Activated T-cell treated with anti-CD3 and anti-CD28 coated beads for 1 hour (primary cell): ENCODE measurements at places on chromosomes 3 and 15.

- DNase-seq: no peak
These were observed 9.5 kb downstream of the SLC51A start for GRCh38 chr3:196225763-196226364.

DNA sequence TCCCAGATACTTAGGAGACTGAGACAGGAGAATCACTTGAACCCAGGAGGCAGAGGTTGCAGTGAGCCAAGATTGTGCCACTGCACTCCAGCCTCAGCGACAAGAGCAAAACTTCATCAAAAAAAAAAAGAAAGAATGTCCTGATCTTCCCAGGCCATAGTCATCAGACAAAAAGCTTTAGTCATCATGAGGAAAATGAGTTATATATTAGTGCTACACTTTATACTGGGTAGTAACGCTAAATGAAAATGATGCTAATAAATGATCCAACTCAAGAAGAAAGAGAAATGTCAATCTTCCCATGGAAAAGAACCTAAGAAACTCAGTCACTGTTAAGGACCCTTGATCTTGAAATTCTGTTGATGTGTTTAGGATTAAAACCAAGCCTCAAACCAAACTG is 26.3 kb upstream of the TRIM59 start:
- no peak for DNase-seq

GRCh38 chr15:88661761-88662556 is 23.1 kb downstream of the ISG20 start:
- no peak for DNase-seq

- no peak for DNase-seq
These were observed 60.1 kb upstream of the PCSK6 start for GRCh38 chr15:101549647-101550046.

- DNase-seq: no peak
These were observed 220.3 kb downstream of the THSD4 start for GRCh38 chr15:71335591-71335990.

DNA sequence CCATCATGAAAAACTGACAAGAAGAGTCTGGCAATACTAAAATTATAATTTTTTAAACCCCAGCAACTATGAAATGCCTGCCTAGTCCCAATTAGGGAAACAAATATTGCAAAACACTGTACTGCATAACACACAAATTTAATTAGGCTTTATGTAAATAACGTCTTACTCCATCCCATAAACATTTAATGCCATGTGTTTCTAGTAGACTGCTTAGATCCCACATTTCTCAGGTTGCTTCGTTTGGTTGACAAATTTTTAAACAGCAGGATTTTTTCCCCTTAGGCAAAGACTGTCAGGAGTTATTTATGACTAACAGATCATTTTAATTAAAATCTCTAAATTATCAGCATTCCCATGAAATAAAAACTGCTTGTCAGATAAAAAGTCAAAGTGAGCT is 29.9 kb downstream of the EIF2AK4 start:
- DNase-seq: no peak

GRCh38 chr15:61992518-61992917 is 67.7 kb downstream of the VPS13C start:
- no peak for DNase-seq

DNA sequence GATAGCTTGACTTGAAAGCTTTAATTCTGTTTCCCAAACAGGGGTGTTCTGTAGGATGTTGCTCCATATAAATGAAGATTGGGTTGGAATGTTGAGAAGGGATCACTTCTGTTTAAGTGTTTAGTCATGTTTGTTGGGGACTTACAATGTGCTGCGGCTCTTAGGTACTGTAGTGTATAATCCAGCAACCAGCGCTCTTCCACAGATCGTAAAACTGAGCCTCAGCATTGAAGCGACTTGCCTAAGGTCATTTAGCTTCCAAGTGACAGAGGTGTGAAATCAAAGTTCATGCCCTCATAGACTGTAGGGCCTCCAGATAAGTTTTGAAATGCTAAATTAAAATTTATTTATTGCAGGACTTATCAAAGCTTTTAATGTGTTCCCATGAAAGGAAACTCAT is 1.8 kb downstream of the MKRN2 start:
- no peak for DNase-seq

- DNase-seq: no peak
These were observed 21.0 kb downstream of the CPN2 start for GRCh38 chr3:194330160-194330559.

- DNase-seq: no peak
These were observed 21.4 kb upstream of the NR2C2 start for GRCh38 chr3:14925729-14926591.

DNA sequence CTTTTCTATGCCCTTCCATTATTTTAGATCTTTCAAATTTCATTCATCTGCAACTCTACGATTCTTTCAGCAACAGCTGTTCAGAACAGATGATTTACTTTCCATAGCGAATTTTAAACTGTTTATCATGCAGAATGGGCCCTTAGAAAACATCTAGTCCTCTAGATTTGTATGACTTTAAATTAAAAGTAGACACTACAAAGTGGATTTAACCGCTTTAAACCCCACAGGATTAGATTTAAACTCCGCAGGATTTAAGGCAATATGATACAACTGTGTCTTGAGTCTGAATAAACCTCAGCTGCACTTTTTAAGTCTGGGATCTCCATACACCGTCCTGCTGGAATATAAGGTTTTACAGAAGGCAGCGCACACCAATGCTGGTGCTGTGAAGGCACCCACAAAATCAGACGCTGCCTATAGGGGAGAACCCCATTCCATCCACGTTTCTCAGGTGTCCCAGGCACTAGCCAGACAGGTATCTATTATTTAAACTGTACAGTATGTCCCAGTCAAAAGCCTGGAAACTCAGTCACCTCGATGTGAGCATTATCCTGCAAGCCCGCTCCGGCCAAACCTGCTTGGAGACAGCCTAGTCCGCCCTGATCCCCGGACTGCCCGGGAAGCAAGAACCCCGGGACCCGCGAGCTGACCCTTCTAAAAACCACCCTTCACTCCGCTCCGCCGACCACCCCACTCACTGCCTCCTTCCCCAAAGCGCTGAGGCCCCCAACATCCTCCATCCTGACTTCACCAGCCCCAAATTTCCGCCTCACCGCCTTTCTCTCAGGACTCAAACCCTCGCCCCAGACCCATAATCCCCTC is 768 bp downstream of the ANO10 start:
- DNase-seq: no peak

DNA sequence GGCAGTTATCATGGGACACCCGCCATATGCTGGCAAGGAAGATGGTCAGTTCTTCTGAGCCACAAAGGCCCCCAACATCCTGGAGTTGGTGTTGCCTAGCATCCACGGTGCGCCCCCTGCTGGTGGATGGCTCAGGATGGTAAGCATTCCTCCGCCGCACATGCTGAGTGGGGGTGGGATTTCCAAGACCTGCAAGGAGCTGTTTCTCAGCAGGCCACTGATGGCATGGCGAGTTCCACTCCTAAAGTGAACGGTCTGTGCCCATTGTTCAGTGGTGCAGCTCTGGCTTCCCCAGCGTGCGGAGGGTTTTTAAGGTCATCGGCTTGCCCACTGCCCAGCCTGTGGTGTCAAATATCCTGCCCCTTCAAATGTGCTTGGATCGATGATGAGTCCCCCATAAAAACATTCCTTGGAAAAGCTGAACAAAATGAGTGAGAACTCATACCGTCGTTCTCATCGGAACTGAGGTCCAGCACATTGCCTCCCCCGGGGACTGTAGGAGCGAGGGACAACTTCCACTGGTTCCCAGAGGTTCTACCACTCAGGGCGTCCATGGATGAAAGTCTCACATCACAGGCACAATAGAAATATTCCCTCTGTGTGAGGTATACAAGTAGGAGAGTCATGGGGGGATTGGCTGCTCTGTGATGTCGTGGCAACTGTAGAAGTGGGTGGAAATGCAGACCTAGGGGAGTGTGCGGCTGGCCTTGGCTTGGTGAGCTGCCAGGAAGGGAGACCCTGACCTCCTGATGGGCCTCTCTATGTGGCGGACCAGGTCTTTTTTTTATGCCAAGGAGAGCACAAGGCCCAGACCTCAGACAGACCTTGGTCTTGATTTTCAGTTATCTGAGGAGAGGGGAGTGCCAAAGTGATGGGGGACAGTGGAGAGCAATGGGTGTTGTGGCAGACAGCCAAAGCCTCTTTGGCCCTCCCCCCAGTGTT is 102.0 kb downstream of the SNRPN start:
- DNase-seq: no peak

DNA sequence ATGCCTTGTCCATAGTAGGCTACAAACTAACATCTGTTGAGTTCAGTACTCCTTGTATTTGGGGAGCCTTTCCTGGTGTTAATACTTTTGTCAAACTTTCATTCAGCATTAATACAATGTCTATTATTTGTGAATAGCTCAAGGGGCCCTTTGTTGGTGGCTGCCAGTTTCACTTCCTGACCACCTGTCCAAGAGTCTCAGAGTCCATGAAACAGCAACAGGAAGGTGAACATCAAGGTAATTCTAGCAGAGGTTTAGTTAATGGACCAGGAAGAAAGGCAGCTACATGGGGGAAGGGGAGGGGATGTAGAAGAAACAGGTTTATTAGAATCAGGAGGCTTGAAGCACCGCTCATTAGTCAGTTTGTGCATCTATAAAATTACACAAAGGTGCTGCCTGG is 386.9 kb downstream of the PDCD6IP start:
- no peak for DNase-seq

GRCh38 chr3:33942483-33943150 is 144.2 kb downstream of the PDCD6IP start:
- DNase-seq: no peak

DNA sequence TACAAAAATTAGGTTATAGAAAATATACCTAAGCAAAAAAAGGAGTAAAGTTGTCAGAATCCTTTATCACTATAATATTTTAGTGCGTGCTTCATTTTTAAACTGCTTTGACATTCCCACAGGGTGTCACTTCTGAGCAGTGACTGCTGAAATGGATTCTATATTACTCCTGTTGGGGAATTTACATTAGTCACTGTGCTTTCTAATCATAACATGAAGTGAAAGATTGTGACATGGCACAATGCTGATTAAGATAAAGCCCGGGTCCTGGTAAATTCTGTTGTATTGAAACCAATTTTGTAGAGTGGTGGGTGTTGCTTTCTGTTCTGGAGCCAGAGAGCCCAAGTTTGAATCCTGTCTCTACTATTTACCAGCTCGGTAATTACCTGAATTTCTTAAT is 36.4 kb upstream of the EHHADH start:
- no peak for DNase-seq

- DNase-seq: no peak
These were observed 290.1 kb downstream of the ZIC1 start for GRCh38 chr3:147699175-147699838.

DNA sequence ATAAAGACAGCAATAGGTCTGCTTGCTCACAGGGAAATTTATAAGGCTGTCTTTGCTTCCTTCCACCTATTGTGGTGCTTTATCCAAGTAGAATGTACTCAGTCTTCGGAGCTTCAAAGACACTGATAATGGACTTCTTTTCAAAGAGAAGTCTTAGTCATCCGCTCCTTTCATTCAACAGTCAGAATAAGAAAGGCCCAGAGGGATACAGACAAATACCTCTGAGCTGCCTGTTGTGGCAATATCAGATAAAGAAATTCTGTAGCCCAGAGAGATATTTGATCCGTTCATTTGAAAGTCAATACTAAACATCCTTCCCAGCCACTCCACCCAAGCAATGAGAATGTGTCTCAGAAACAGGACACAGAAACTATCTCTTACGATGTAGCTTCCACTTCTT is 110.0 kb downstream of the FHIT start:
- DNase-seq: no peak

GRCh38 chr15:88638626-88639372 is at the start of gene ISG20:
Gene ISG20, plus strand, starts transcription at chr15:88639016. Its CDS starts 351 bp downstream, at chr15:88639367.
- DNase-seq: peak; percentile 88

GRCh38 chr3:42476225-42477125 is 26.0 kb upstream of the VIPR1 start:
- DNase-seq: no peak

DNA sequence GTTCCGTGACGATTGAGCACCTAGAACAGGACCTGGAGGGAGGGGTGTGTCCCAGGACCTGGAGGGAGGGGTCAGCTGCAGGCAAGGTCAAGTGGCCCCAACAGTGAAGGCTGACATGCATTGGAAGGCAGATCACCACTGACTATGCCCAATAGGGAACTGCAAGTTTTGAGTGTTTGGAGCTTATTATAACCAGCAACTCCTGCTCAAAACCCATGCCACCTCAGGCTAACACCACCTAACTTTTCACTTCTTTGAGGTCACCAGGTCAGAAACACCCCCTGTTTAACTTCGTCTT is 93.1 kb downstream of the MYLK start:
- no peak for DNase-seq

DNA sequence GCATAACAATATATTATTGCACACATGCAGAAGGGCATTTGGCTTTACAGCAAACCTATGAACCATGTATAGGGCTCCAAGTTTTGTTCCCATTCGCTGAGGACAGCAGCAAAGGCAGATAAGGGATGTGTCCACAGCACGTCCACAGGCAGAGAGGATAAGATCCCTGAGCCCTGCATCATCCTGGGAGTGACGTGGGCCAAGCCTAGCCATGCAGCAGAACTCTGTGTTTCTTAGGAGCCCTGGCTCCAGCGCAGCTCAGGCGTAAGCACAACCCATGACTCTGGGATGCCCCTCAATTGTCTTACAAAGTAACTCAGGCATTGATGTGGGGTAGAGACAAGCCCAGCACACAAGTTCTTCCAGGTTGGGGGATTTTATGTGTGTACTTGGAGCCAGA is 194.3 kb upstream of the CTDSPL start:
- no peak for DNase-seq

DNA sequence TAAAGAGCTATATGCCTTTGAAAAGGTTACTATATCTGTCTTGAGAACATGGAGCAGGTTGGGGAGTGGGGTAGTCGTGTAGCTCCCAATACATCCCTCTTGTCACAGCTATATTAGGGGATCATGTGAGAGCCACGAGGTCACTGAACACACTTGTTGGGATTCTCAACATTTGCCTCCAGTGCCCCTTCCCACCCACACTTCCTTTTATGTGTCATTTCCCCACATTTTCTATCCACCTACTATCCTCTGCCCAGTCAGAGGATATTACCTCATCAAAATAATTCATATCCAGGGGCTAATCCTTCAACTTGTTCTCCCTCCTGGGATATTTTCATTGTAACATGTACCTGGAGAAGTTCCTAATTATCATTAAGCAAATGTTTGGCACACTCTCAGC is 85.0 kb downstream of the CYP19A1 start:
- DNase-seq: no peak

GRCh38 chr3:138825336-138825735 is 9.4 kb downstream of the PIK3CB start:
- no peak for DNase-seq

DNA sequence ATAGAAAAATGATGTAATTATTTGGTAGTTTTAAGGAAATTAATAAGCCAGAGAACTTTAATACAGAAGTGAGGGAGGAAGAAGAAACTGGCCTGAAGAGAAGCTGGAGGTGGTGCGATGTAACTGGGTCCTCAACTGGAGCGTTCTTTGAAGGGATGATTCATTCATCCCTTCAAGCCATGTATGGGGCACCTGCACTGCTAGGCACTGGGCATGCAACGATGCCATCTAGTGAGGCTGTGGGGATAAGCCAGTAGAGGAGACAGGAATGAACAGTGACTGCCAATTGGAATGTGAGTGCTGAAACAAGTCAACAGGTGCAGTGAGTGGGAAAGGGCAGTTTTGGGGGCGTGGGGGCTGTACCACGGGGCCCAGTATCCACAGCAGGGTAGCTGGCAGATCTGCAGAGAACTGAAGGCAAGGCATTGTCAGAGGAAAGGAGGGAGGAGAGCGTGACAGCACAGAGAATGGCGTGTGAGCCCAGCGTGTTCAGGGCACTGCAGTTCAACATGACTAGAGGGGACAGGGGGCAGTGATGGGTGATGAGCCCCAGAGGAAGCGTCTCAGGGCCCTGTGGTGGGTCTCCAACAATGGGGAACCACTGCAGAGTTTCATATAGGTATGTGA is 3.8 kb upstream of the KIF23 start:
- DNase-seq: no peak
